Activated naive CD4-positive, alpha-beta T cell treated with anti-CD3 and anti-CD28 coated beads, Interleukin-2, amount 10 ng/mL, durations not matched to agents 7 days and 5 days (primary cell): ENCODE measurements at places on chromosomes 6 and 20.

DNA sequence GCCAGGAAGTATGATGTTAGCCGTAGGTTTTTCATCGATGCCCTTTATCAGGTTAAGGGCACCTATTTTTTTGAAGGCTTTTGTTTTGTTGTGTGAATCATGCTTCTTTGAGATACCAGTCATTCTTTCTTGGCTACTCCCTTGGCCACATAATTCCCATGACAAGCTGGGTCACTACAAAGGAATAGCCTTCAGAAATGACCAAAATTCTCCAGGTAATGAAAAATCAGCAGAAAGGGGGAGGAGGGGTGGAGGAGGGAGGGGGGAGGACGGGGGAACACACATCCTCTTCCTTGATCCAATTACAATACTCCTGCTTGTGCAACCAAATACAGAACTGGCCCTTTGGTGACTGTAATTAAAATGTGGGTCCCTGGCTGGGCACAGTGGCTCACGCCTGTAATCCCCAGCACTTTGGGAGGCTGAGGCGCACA, 21.7 kb upstream of the TGM2 start:
- DNase-seq = no peak

DNA sequence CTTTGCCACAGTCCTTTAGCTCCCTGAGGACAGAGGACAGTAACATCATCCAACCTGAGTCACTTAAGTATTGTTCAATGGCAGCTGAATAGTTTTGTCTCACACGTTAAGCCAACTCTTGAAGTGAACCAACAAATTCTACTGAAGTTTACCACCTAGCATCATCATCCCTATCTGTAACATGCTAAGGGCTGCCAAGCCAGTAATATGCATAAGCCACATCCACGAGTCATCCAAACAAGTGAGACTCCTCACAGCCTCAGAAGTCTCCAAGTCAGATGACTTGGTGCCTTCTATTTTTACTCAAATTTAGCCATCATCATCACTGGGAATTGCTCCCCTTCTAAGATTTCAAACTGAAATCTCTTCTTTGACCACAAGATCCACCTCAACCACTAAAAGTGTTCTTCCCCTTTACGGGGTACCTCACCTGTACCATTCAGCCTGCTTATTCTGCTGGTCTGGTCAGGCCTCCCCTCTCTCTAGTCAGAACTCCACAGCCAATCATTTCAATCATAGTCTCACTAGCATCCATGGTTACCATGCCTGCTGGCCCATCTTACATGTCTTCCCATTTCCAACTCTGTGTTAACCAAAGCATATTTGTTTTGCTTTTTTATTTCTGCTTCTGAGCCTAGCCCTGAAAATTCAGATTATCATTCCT, 73.7 kb downstream of the DTNBP1 start:
- DNase-seq = no peak

DNA sequence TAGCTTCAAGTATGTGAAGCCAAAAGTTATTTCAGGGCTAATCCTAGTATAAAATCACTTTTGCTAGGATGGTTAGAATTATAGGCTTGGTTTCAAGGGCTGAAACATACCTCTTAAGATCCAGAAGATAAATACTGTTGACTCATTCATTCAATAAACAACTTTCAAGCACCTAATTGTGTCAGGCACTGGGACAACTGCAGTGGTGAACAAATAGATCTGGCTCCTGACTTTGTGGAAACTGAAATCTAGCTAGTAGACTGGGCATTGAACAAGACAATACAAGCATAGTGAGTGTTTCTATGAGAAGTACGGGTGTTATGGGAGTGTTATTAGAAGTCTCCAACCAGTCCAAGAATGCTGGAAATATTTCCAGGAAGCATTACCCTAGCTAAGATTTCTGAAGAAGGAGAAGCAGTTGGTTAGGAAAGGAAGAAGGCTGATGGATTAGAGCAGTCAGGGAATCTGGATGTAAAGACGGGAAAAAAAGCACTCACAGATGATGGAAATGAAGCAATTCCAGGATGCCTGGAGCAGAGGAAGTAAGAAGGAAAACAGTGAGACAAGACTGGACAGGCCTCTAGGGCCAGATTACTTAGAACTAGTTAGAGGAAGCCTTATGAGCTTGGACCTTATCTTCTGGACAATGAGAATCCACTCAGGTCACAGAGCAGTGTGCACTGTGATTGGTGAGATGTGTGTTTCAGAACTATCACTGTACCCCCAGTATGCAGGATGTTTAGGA, 132.6 kb upstream of the RAB32 start:
- DNase-seq = no peak

DNA sequence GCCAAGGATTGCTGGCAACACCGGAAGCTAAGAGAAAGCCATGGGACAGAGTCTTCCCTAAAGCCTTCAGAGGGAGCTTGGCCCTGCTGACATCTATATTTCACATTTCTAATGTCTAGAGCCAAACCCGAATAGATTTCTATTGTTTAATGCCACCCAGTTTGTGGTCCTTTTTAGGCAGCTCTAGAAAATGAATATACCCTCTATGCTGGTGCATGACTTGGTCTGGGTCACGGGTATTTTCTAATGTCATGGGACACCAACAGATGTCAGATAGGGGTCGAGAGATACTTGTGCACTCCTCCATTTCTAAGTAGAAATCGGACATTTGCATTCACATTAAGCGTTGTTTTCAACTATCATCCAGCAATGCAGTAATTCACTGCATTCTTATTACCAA, 37.0 kb upstream of the SOX4 start:
- no peak for DNase-seq

DNA sequence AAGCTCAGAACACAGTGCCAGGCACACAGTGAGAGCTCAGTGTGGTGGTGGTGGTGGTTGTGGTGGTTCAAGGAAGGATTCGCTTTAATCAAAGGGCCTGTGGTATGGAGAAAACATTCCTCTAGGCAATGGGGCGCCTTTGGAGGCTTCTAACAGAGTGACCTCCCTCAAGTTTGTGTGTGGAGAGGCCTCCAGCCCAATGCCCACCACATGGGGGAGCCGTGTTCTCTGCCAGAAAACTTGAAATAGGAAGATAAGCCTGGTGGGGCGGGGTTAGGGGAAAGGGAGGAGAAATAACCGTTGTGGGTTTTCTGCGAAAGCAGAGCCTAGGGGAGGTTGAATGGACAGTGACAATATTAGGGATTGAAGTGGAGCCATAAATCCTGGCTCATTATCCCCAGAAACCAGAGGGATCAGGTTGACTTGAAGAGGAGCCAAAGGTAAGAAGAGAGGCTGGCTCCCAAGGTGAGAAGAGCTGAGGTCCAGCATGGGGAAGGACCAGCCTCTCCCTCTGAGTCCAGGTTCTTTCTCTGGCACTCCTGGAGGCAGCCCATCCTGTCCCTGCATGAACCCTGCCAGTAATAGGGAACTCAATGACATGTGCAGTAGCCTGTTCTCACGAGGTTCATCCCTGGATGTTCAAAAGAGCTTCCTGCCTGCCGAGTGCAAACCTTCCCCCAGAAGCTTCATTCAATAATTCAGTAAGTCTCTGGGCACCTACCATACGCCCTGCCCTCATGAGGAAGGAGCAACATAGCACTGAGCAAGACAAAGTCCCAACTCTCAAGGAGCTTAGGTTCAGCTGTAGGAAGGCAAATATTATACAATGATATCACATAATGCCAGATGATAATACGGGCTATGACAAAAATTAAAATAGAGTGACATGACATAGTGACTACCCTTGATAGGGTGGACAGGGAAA, 51.4 kb downstream of the TGM2 start:
- peak; percentile 55 for DNase-seq

- no peak for DNase-seq
Measured at GRCh38 chr6:41690541-41691330, 44.7 kb downstream of the TFEB start.

DNA sequence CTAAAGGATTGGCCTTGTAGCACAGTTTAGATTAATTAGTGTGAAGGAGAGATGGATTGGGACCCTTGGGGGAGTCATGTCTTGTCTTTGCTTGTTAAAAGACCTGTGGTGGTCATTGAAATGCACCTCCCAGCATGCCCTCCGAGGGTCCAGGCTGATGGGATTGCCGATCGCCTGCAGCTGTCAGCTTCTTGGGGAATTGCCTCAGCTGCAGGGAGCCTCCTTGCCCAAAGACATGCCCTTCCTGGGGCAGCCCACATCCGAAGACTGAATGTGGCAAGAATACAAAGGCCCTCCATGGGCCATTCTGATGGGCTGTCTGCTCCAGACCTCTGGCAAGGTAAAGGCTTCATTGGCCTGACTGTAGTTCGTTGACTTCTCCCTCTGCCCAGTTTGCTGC, 150.7 kb downstream of the FARS2 start:
- DNase-seq = no peak

- DNase-seq = no peak
Measured at GRCh38 chr6:37010402-37010892, 5.0 kb downstream of the FGD2 start.

GRCh38 chr6:125046107-125046925, 84.1 kb downstream of the RNF217 start:
- DNase-seq = no peak

DNA sequence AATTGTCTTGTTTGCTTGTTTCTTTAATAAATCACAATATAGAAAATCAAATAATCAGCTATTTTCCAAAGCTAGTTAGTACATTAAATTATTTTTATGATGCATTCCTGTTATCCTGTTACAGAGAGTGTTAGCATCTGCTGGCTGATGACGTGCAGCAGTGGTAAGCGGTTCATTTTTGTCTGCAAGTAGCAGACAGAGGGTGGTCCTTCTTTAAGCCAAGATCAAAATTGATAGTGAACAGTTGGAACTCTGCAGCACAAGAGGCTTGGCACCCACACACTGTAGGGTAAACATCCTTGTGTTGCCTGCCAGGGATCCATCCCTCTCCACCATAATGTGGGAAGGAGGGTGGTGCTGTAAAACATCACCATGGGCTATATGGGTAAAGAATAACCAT, 158.3 kb downstream of the FRK start:
- DNase-seq = no peak

- DNase-seq = no peak
Measured at GRCh38 chr6:163146036-163146435, 268.5 kb upstream of the QKI start.

DNA sequence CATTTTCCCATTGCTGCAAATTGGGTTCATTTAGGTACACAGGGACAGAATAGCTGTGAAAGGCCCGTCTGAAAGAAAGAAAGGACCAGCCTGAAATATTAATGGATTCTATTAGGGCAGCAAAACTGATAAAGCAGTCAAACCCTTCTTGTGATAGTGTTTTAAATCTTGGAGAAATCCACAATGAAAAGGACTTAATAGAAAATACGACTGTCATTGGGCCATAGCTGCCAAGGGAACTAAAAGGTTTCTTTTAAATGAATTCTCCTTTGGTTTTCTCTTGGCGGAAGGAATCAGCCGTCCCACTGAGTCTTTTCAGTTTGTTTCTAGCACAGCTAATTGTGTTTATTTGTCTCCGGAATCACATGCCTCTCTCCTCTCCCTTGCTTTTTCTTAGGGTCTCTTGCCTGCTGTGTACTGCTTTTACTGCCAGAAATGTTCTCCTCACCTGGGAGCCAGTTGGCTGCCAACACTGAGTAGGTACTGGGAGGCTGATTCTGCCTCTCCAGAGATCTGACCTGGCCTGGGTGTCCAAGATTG, 11.3 kb downstream of the PAQR8 start:
- no peak for DNase-seq

DNA sequence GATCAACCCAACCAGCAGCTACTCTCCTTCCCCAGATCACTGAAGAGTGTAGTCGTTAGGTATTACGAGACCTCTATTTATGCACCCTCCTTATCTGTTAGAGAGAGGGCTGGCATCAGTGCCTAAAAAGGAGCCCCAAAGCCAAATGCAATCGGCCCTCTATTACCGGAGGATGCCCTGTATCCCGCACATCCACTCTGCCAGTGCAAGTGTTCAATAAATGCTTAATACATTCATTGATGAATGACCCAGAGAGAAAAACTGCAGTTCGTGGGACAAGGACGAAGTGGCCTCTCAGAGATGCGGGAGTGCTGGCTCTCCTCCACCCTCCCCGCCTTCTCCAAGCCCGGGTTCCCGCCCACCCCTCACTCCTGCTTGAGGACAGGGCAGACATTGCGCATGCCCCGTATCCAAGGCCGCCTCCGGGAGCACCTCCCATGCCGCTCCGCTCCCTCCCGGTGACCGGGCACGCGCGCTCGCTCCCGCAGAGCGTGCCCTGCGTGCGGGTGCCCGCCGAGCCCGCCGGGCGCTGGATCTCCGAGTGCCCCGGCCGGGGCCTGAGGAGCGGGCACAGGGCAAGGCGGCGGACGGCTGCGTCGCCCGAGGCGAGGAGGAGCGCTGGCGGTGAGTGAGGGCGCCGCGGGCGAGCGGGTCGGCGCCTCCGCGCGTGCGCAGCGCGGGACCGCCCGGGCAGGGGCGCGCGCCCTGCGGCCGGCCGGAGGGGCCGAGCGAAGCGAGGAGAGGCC, 27.2 kb upstream of the BTBD3 start:
- DNase-seq = peak; percentile 66

GRCh38 chr6:142918339-142919042, 26.5 kb downstream of the HIVEP2 start:
- no peak for DNase-seq

DNA sequence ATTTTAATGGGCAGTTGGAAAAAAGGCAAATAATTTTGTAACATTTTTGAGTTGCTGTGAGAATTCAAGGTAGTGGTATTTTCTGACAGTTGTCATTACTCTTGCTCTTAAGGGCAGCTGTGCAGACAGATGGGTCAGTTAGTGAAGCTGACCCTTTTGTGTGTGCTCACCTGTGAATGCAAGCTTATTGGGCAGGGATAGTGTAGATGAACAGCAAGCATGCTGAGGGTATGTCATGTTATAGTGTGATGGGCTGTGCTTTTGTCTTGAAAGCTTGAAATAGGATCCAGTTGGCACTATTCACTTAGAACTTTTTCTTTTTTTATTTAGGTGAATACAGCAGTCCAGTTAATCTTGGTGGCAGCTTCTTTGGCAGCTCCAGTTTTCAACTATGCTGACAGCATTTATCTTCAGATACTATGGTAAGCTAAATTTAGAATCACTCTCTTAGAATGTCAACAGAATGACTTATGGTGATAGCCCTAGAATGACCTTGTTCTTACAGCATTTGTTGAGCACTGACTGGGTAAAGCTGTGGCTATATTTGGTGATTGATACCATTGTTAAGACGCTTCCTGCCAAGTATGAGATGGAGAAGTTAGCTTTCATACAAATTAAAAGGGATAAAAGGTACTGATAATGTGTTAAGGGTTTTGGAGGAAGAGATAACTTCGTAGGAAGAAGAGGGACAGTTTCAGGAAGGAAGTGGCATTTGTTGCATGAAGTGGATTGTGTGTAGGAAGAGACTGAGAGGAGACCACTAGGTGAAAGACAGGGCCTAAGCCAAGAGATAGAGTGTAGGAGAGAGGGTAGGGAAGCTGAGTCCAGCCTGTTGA, 19.5 kb downstream of the LRRN4 start:
- DNase-seq = no peak

GRCh38 chr6:111175109-111175508, 87.8 kb downstream of the SLC16A10 start:
- DNase-seq = no peak

GRCh38 chr6:135568379-135568778, 70.8 kb upstream of the AHI1 start:
- peak; percentile 67 for DNase-seq

DNA sequence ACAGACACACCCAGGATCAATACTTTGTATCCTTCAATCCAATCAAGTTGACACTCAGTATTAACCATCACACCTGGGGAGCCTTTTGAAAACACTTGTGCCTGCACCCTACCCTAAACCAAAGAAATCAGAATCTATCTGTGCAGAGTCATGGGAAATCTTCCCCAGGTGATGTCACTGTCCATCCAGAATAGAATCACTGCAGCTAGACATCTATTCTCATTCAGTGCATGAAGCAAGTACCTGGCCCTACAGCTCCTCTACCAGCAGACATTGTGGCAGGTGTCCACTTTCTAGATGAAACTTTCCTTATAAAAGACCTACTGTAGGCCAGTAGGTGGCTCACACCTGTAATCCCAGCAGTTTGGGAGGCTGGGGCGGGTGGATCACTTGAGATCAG, 262.4 kb upstream of the MARCKS start:
- DNase-seq = no peak
